Transverse colon (tissue), 4 donors: ENCODE measurements at places on chromosomes 1 and 21. TPM values are rescaled to one million over a fixed set of nuclear protein-coding genes. Genes with fewer than 3 reads are reported as not detected.

DNA sequence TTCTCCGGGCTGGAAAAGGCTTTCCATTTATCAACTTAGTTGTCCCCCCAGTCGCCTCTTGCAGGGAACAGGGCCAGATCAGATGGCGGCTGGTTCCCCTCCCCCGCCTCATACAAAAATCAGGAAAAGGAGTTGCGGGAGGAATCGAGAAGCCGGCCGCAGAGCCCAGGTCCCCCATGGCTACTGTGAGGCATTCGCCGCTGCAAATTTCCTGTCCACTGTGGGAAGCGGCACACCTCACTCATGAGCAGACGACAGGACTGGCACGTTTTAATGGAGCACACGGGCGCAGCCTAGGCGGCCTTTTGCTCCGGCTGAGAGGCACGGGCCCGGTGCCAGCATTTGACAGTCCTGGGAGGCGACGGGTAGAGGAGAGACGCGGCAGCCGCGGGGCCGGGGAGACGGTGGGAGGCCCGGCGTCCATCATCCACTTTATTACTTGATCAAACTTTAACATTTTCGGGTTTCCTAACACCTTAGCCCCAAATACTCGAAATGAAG, 1.1 kb downstream of the GNG4 start:
- peak; percentile 64 for DNase-seq

LCK gene
- not detected for total RNA-seq

DNA sequence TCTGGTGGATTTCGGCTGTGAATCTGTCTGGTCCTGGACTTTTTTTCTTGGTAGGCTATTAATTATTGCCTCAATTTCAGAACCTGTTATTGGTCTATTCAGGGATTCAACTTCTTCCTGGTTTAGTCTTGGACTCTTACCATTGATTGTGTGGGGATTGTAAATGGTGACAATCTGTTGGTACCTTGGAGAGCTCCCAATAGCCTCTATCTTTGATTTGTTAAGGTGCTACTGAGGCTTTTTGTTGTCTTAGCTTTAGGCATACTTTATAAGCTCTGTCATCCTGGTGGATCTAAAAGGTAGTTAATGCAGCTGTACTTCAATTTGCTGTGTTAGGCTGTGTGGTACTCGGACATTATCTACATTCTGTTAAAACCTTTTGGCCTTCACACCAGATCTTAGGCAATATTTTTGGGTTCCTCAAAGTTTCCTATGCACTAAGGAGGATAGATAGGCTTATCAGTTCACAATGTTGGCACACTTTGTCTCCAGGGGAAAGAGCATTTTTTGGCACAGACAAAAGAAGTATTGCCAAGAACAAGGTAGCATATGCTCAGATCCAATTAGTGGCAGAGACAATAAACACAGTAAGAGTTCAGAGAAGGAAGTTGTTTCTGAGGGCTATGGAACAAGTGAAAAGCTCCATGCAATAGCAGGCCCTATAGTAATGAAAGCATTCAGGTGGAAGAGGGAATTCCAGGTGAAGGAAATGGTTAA, 230.4 kb downstream of the PDE4B start:
- DNase-seq: no peak

DNA sequence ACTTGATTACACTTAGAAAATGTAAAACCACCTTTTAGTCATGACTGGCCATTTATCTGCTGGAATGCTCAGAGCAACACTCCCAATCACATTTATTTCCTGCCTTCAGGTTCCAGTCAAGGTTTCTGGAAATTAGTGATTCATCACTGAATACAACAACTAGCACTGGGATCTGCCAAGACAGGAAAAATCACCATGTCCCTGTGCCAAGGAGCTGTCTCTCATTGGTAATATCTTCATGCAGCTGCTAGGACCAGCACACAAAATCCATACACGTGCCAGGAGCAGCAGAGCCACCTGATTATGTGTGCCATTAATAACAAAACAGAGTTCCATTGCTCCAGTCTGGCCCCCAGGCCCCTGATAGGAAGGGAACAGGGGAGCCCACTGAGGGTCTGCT, 194.6 kb downstream of the TNR start:
- no peak for DNase-seq

GRCh38 chr21:32316361-32317215, 17.9 kb downstream of the MRAP start:
- no peak for DNase-seq
